ENCODE measurements at places on chromosomes 2 and 18. TPM values are rescaled to one million over a fixed set of nuclear protein-coding genes. Genes with fewer than 3 reads are reported as not detected.
A peak's percentile ranks its signal among the peaks of the same experiment; 100 is the strongest.

Gene NPC1
- 10.9 TPM for total RNA-seq

DNA sequence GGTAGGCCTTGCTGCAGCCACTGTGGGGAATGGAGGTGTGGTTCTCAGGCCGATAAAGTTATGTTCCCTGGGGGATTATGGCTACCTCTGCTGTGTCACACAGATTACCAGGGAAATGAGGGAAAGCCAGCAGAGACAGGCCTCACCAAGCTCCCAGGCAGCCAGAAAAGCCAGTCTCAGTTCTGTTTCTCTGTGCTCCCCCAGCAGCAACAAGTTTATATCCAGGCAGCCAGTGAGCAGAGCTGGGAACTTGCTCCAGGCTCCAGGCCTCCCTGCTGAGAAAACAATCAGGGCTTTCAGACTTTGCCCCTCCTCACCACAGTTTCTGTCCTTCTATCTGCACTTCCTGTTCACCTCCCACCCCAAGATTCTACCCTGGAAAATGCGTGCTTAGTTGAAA lies 596.6 kb upstream of the GYPC start:
- no peak for DNase-seq

GRCh38 chr18:805755-806110 lies 6.3 kb downstream of the YES1 start:
- DNase-seq, result no peak

DNA sequence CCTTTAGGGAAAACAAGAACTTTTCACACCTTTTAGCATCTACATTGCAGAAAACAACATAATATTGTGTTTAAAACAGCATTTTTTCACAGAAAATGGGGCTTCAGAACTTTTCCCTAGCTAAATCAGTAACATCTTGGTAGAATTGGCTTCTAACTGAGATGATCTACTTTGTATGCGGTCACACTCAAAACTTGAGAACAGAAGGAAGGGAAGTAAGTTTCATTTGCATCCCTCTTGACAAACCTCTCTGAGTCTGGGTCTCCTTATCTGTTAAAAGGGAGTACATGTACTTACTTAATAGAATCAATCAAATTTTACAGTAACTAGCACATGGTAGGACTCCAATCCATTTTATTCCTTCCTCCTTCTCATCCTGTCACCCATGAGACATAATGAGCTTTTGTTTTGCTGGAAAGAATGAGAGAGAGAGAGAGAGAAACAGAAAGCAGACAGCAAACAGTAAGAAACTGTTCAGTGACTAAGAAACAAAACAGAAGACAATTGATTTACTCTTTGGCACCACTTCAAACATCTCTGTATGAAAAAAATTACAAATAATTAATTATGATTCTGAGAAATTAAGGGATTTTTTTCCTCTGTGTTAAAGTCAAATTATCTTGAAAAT lies 387.3 kb downstream of the SATB2 start:
- no peak for DNase-seq

- peak; percentile 98 for DNase-seq
Measured at GRCh38 chr2:130355578-130356431, at the start of gene PTPN18. PTPN18 (plus strand) TSS chr2:130356056; CDS start chr2:130356108, 52 bp downstream.

- DNase-seq, result no peak
Measured at GRCh38 chr2:71552861-71553301, 99.5 kb downstream of the DYSF start.

DNA sequence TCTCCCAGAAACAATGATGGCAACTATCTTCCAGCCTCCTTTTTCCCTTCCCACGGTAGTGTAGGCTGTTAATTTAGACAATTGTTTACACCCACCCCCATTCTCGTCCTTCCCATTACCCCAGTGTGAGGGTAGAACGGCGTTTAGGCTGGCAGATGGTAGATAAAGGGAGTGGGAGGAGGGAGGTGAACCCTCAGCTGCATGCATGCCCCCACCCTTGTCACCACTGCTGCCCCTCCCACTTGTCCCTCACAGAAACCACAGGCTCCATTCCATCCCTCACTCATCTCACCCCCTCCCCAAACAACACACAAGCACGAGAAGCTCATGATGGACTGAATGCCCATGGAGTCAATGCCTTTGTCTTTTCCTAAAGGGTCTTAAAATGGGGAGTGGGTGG lies 107.9 kb upstream of the PARD3B start:
- DNase-seq, result no peak

Gene CD226
- 0.95 TPM for total RNA-seq

Gene NT5C1B
- total RNA-seq, result not detected

DNA sequence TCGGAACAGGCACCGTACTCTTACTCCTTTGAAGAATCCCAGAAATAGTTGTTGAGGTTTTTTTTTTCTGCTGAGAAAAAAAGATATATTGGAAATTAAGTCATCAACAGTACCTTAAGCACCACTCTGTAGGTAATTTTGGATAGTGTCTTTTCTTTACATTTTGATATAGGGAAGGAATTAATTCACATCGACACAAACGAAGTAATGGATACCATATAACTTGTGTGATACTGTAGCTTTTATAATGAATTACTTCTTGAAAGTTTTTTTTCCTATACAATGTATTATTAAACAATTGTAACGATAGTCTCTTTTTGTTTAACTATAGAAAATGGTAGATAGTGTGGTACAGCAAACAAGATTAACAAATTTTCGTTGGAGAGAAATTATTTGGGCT lies 1.5 kb upstream of the IKZF2 start:
- no peak for DNase-seq

Gene MYO5B
- total RNA-seq, result 0.89 TPM

Gene GPR75
- 0.51 TPM for total RNA-seq

GRCh38 chr2:154452906-154453493 lies 245.5 kb upstream of the KCNJ3 start:
- DNase-seq, result no peak

Gene TNFAIP6
- 2.9 TPM for total RNA-seq

Gene ACMSD
- not detected for total RNA-seq

Gene UGT1A3
- total RNA-seq, result not detected

- DNase-seq, result no peak
Measured at GRCh38 chr2:115739574-115739973, 1297.1 kb downstream of the DPP10 start.

Measured in Right ventricle myocardium inferior (tissue), 1 donor.